Mammary epithelial cell (primary cell): ENCODE measurements at places on chromosomes 1 and 21. TPM values are rescaled to one million over a fixed set of nuclear protein-coding genes. Genes with fewer than 3 reads are reported as not detected.

KDF1 gene
- polyA plus RNA-seq: 26.4 TPM

TMEM79 gene
- 26.2 TPM for polyA plus RNA-seq

CHRM3 gene
- polyA plus RNA-seq: 0.12 TPM

MPZL1 gene
- polyA plus RNA-seq: 107 TPM

TCHH gene
- 0.02 TPM for polyA plus RNA-seq

MYBPH gene
- polyA plus RNA-seq: not detected

ADAMTS5 gene
- 0.01 TPM for polyA plus RNA-seq

FLG2 gene
- polyA plus RNA-seq: not detected

RAB7B gene
- 47.9 TPM for polyA plus RNA-seq

KIF26B gene
- 0.20 TPM for polyA plus RNA-seq

UTS2 gene
- polyA plus RNA-seq: not detected

ZBTB8A gene
- 4.8 TPM for polyA plus RNA-seq

CCDC17 gene
- polyA plus RNA-seq: 0.17 TPM

RGS4 gene
- polyA plus RNA-seq: 0.08 TPM

TNNT2 gene
- polyA plus RNA-seq: 0.19 TPM

LRIF1 gene
- polyA plus RNA-seq: 9.8 TPM

DNA sequence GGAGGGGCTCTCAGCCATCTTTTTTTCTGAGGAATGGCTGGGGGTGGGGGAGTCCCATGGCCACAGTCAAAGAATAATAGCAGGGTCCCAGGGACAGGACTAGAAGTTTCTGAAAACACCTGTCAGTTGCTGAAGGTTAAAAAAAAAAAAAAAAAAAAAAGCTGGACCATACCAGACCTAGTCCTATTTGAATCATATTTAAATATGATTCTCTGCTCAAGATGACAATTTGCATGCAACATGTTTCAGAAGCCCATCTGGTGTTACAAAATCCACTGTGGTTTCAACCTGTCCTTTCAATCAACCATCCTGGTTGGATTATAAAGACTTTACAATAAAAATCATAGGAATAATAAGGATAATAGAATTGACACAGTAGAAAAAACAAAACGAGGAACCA, 153.7 kb downstream of the TENT5C start:
- no peak for DNase-seq

- DNase-seq: peak; percentile 4
Observed at GRCh38 chr1:102434421-102434820, 437.7 kb upstream of the OLFM3 start.

- DNase-seq: no peak
Observed at GRCh38 chr21:16011719-16012118, 281.9 kb downstream of the USP25 start.

GRCh38 chr1:96710708-96711477, 10.7 kb upstream of the PTBP2 start:
- DNase-seq: peak; percentile 44

- no peak for DNase-seq
Observed at GRCh38 chr1:165675794-165676193, 22.6 kb downstream of the ALDH9A1 start.

DNA sequence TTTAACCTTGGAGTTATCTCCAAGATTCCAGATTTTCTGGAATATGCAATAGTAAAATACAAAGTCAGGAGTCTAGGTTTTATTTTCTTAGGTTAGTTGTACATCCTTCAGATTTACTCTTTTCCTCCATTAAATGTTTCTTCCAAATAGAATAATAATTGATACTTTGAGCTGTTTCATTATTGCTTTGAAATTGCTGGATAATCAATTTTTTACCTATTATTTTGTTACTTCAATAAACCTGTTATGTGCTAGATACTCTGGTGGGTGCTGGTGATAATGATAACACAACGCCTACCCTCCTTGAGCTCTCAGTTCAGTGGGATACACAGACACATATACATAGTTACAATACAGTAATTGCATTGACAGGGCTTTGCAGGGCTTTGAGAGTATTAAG, 79.4 kb downstream of the GPR161 start:
- DNase-seq: no peak

GRCh38 chr21:44989943-44990780, 50.3 kb downstream of the SLX9 start:
- no peak for DNase-seq

DNA sequence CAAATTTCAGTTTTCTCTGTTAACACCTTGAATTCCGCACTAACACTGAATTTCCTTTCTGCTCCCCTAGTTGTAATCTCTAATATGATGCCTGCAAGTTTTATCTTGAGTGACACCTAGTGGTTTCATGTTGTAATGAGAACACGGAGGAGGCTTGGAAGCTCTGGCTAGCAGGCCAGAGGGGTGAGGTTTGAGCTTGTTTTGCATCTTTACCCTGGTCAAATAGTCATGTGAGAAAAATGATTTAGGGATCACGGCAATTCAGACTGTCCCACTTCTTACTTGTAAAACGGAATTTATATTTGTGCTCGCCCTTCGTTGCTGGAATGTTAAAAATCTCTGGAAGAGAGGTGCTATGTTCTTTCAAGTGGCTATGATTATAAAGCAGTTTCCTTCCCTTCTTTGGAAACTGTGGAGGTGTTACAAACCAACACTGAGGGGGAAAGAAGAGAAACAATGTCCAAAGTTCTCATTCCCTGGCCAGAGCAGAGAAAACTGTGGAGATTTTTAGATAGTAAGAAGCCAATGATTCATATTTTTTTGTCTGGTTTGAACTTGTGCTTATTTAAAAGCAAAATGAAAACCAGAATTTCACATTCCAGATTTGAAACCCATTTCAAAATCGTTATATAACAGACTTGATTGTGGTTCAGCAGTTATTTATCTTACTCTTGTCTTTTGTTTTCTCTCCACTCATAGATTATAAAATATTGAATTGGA, 5.3 kb upstream of the MROH9 start:
- peak; percentile 54 for DNase-seq

DNA sequence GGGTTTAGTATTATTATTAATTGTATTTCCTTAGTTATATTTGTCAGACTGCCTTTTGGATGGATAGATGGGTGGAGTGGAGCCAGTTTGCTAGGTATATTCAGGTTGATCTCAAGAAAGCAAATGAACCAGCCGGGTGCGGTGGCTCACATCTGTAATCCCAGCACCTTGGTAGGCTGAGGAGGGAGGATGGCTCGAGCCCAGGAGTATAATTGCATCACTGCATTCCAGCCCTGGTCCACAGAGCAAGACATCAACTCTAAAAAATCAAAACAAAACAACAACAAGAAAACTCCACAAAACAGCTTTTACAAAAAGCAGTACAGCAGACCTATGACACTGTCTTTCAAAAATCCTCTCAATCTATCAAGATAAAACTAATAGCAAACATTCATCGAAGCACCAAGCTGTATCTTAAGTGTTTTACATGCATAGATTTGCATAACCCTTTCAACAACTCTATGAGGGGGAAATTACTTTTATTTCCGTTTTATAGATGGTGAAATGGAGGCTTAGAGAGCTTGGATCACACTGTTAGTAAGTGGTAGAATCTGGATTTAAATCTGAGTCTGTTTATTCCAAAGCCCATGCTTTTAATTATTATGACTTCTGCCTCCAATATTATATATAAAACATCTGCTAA, 25.5 kb downstream of the KMO start:
- no peak for DNase-seq

- DNase-seq: no peak
Observed at GRCh38 chr1:88581703-88582102, 102.4 kb upstream of the PKN2 start.

DNA sequence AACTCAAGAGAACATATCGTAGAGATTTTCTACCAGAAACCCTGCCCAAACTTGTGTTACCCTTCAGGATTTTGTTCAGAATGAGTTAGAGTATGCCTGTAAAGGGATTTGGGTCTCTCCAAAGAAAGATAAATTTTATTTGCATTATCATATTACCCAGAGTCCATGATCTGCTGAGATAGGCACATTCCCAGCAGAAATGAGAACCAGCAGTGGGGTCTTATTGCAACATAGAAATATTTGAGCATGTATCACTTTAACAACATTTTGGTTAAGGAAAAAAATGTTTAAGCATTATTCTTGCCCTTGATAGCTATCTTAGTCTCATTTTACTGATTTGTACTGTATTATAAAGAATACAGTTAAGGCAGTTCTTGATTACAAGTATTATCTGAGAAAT, 10.6 kb downstream of the VCAM1 start:
- DNase-seq: no peak

DNA sequence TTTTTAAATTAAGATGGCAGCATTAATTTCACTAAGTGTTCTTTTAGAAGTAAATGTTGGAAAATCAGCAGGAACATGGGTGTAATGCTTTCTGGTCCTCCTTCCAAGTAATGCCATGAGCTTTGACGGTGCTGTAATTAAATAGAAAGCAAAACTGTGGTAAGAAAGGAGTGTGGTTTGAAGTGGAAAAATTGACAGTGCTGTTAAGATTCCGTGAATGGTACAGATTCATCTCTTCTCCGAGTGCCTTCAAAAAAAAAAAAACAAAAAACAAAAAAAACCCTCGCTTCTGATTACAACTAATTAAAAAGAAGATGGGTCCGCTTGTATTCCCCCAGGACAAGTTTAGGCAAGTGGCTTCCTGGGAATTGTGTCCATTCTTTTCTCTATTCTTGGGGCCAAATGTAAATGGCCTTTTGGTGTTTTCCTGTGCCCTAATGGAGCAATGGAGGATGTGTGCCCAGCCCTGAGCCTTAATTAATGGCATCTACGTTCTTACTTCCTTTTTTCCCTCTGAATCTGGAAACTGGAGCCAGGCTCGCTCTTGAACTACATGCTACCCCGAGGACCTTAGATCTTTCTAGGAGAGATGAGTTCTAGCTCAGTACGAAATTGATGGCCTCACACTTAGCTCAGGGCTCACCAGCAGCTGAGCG, 5.1 kb downstream of the LMO4 start:
- no peak for DNase-seq

- peak; percentile 29 for DNase-seq
Observed at GRCh38 chr1:211352985-211353515, 26.4 kb downstream of the TRAF5 start.

GRCh38 chr1:89706700-89707012, 73.7 kb downstream of the LRRC8C start:
- no peak for DNase-seq

DNA sequence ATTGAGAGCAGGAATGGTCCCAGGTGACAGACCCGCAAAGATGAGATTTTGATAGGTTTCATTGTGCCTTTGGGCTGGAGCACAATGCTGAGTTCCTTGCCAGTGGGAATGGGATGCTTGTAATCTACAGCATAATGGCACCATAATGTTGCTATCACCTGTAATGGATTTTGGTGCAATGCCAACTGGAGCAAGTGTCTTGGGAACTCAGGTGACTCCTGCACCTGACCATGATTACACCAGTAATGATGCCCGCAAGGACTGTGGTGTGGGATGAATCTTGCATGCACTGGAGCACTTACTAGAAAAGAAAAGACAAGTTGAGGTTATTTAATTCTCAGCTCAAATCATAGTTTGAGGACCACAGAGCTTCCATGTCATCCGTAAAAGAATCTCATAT, 96.7 kb downstream of the PTPRU start:
- no peak for DNase-seq

DNA sequence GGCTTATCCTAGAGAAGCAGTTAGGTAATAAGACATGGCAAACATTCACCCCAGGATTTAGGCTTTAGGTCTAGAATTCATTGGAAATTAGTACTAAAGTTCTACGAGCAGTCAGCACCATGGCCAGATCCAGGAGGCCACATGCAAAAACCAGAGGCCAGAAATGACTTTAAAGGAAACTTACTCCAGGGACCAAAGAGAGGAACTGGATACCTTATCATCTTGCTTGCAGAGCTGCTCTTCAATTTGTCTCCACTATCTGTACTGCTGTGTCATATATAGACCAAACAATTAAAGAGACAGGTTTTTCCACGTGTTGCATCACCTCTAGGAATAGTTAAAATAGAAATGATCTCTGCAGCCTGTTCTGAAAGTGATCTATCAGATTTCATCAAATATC, 127.8 kb downstream of the LMX1A start:
- peak; percentile 4 for DNase-seq

DNA sequence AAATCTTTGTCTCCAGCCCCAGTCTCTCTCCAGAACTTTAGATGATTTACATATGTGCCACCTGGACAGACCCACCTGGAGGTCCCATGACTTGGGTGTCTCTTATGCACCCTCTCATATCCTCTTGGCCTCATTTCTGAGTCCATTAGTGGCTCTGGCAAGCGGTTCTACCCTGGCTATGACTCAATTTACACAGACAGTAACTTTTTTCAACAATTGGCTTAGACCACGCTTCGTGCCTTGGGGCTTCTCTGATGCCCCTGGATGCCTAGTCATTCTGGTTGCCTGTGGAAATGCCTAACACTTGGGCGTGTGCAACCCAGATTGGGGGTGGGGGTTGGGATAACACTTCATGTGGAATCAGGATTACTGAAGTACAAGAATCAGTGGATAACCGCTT, 57.1 kb upstream of the GADD45A start:
- peak; percentile 66 for DNase-seq

- no peak for DNase-seq
Observed at GRCh38 chr1:40384887-40385286, 11.4 kb downstream of the SMAP2 start.

- no peak for DNase-seq
Observed at GRCh38 chr1:218274511-218274910, 10.6 kb upstream of the RRP15 start.

DNA sequence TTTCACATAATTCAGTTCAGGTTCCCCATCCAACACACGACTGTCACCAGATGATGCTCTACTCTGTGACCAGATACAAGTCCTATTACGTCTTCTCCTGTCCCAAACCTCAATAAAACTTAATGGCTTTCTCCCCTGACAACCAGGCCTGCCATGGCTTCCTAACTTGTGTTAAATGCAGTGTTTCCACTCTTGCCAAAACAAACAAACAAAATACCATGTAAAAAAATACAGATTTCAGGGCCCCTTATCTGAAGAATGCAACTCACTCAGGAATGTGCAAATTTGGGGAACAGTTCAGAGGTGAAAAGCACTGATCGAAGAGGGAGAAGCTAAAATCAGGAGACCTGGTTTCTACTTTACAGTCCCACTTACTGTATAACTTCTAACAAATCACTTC, 863 bp upstream of the NUF2 start:
- DNase-seq: no peak

GRCh38 chr1:936348-937264, 12.9 kb downstream of the SAMD11 start:
- DNase-seq: no peak

- no peak for DNase-seq
Observed at GRCh38 chr1:31215065-31215570, 24.6 kb downstream of the NKAIN1 start.

DNA sequence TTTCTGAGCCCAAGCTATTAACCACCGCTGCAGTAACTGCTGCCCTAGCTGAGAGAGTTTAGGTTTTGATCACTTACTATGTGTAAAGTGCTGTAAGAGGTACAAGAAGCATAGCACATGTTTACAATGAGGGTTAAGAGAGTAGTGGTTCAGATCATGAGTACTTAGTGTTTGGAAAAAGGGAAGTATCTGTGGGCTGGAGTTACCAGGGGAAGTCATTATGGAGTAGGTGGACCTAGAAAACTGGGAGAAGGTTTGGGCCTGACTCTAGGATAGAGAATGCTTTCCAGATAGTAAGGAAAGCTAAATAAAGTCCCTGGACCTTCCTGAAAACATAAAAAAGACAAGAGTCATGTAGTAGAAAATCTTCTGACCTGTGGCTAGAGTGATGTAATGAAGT, 149.6 kb upstream of the PLXNA2 start:
- DNase-seq: no peak

- peak; percentile 44 for DNase-seq
Observed at GRCh38 chr1:149936170-149936991, at the start of gene MTMR11. MTMR11 (minus strand) TSS chr1:149936879; CDS start chr1:149936647, 232 bp downstream.

- no peak for DNase-seq
Observed at GRCh38 chr1:43156026-43156425, 16.1 kb downstream of the EBNA1BP2 start.
